ENCODE measurements at places on chromosomes 16 and 17.
A peak's percentile ranks its signal among the peaks of the same experiment; 100 is the strongest.

DNA sequence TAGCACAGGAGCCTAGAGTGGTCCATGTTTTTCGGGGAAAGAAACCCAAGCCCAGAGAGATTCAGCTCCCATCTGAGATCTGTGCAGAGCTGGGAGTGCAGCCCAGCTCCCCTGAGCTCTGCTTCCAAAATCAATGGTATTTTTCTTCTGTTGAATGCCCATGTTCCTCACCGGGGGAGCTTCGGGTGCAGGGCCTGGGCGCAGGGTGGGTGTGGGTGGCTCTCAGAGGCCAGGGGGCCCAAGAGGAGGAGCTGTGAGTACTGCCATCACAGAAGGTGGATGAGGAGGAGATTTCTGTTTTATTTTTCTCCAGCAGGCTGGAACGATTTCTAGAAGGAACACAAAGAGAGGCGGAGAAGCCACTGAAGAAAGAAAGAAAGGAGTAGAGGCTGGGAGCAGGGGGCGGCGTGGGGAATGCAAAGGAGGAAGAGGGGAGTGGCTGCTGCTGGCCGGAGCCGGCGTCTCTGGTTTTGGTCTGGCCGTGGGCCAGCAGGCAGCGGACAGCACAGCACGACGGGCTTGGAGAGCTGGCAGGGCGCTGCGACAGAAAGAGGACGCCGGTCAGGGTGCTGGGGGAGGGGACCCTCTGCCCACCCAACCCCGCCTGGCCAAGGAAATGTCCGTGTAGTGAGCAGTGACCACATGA is 76.2 kb upstream of the KSR1 start:
- no peak overlapping the region for H3K4me3 ChIP-seq
- H3K27me3 ChIP-seq: no peaks in the 10 kb centered on the region
- H3K36me3 ChIP-seq: no peaks in the 10 kb centered on the region
- peak overlapping the region; percentile 78 for H3K27ac ChIP-seq

GRCh38 chr16:4709481-4709880 is 16.1 kb downstream of the NUDT16L1 start:
- H3K27ac ChIP-seq: no peak overlapping the region
- H3K4me3 ChIP-seq: no peak overlapping the region
- no peaks in the 10 kb centered on the region for H3K27me3 ChIP-seq
- no peaks in the 10 kb centered on the region for H3K36me3 ChIP-seq
- H3K4me1 ChIP-seq: no peaks in the 10 kb centered on the region
- DNase-seq: no peak

DNA sequence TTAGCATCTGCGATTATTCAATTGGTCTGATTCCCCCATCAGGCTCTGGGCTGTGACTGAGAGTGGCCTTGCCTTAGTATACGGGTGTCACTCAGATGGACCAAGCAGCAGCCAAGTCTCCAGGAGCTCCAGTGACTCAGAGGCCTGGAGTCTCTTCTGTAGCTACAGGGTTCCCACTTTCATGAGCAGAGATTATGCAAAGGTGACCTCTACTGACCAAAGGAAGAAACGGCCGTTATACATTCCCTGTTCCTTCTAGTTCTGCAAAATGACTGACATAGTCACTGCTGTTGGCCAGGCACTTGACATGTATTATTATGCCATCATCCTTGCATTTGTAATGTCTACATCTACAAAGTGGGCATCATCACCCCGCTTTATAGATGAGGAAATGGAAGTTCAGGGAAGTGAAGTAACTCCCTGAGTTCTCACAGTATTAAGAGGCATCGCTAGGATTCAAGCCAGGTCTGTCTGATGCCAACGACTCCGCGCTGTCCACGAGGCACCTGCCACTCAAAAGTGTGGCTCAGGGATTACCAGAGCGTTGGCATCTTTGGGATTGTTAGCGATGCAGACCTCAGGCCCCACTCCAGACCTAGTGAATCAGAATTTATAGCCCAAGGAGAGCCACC is 23.3 kb downstream of the SLC38A7 start:
- H3K27me3 ChIP-seq: no peaks in the 10 kb centered on the region
- no peak overlapping the region for H3K4me3 ChIP-seq
- no peak overlapping the region for H3K27ac ChIP-seq
- no peaks in the 10 kb centered on the region for H3K36me3 ChIP-seq
- peaks cover 4% of the 10 kb centered on the region for H3K4me1 ChIP-seq

- no peaks in the 10 kb centered on the region for H3K36me3 ChIP-seq
- DNase-seq: no peak
- peak overlapping the region; percentile 40 for H3K27ac ChIP-seq
- H3K4me3 ChIP-seq: no peak overlapping the region
- H3K27me3 ChIP-seq: no peaks in the 10 kb centered on the region
Measured at GRCh38 chr16:14043278-14043677, 27.8 kb upstream of the MRTFB start.

DNA sequence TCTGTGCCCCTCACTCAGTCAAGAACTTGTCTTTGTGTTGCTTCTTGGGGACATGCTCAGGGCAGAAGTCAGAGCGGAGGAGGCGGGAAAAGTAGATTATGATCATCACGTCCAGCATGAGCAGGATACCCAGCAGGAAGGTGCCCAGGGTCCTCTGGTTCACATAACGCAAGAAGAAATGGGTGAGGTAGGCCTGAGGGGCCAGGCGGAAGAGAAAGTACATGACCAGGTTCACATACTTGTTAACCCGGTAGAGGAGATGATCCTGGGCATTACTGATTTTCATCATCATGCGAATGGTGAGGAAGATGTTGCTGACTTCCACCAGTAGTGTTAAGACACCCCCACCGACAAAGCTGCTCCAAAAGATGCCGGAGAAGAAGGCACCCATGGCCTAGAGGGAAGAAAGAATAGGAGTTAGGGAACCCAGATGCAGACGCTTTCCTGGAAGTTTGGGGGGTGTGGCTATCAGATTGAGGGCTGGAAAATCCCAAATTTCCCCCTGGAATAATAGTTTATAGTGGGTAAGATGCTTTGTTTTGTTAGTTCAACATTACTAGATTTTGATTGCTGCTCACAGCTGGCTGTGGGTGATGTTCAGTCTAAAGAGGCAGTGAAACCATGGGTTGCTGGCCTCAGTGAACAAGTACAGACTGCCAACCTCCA is 1.4 kb downstream of the TLCD1 start:
- peaks cover 32% of the 10 kb centered on the region for H3K4me1 ChIP-seq
- no peak for DNase-seq
- no peaks in the 10 kb centered on the region for H3K27me3 ChIP-seq
- no peak overlapping the region for H3K4me3 ChIP-seq
- H3K36me3 ChIP-seq: no peaks in the 10 kb centered on the region

DNA sequence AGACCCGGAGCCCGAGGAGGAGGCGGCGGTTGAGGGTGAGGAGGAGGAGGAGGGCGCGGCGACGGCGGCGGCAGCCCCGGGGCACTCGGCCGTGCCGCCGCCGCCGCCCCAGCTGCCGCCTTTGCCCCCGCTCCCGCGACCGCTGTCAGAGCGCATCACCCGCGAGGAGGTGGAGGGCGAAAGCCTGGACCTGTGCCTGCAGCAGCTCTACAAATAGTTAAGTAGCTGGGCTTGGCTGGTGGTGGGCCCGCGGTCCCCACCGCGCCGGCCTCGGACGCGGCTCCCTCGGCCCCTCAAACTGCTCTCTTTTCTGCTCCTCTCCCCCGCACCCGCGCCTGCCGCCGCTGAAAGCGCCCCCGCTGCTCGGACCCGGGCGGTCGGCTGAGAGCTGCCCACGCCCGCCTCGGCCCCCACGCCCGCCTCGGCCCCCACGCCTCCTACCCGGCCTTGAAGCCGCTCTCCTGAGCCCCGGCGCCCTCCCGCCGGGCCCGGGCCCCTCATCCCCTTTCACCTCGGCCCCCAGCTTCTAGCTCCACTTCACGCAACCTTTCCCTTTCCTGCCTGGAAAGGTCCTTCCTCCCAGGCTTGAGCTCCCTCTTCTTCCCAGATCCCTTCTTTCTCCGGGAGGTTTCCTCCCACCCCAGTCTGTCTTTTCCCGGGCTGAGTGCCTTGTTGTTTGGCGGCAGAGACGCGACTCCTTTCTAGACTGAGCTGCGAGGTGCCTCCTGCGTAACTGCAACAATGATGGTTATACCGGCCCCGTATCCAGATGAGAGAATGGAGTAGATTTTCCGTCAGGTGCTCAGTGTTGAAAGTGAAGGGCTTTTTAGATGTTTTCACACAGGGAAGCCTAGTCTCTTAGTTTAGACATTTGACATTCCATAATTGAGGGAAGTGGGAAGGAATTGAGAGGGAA is 850 bp downstream of the PPM1E start:
- peak overlapping the region; percentile 79 for H3K4me3 ChIP-seq
- H3K4me1 ChIP-seq: peaks cover 5% of the 10 kb centered on the region
- H3K27ac ChIP-seq: no peak overlapping the region
- DNase-seq: peak; percentile 21
- peaks cover 66% of the 10 kb centered on the region for H3K27me3 ChIP-seq
- no peaks in the 10 kb centered on the region for H3K36me3 ChIP-seq

DNA sequence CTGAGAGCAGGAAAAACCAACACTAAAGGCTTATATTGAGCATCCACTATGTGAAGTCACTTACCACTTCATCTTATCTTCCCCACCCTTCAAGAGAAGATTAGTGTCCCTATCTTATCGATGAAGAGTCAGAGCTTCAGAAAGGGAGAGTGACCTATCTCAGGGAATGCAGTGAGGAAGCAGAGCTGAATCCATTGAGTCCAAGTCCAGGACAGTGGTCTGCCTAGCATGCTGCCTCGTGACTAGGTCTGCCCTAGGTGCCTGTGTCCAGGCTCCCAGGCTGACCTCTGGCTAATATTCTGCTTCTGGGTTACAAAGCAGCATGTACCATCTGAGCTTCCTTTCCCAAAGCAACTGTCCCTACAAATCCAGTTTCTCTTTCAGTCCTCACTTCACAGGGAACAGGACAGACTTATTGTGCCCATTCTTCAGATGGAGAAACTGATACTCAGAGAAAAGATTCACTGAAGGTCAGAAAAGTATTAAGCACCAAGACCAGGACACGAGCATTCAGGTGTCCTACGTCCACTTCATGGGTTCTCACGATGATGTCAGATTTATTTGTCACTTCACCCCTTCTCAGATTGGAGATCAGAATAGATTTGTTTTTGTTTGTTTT is 13.3 kb upstream of the FZD2 start:
- H3K27ac ChIP-seq: peak overlapping the region; percentile 91
- no peak for DNase-seq
- H3K4me1 ChIP-seq: peaks cover 69% of the 10 kb centered on the region
- no peaks in the 10 kb centered on the region for H3K27me3 ChIP-seq

DNA sequence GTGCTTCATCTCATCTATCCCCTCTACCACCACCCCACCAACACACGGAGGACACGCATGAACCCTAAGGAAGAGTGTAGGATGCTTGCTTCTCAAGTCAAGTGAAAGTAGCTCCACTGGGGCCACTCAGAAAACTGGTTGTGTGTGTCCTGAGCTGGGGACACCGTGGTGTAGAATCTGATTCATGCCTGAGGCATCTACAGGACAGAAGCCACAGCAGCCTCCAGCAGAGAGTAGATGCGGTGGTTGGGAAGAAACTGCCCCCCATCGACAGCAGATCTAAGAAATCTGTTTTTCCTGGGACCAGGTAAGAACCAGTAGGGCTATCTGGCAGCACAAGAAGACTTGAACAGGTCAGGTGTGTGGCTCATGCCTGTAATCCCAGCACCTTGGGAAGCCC is 51.9 kb upstream of the HLF start:
- no peak overlapping the region for H3K4me3 ChIP-seq
- no peak for DNase-seq
- H3K27ac ChIP-seq: no peak overlapping the region
- H3K27me3 ChIP-seq: no peaks in the 10 kb centered on the region

DNA sequence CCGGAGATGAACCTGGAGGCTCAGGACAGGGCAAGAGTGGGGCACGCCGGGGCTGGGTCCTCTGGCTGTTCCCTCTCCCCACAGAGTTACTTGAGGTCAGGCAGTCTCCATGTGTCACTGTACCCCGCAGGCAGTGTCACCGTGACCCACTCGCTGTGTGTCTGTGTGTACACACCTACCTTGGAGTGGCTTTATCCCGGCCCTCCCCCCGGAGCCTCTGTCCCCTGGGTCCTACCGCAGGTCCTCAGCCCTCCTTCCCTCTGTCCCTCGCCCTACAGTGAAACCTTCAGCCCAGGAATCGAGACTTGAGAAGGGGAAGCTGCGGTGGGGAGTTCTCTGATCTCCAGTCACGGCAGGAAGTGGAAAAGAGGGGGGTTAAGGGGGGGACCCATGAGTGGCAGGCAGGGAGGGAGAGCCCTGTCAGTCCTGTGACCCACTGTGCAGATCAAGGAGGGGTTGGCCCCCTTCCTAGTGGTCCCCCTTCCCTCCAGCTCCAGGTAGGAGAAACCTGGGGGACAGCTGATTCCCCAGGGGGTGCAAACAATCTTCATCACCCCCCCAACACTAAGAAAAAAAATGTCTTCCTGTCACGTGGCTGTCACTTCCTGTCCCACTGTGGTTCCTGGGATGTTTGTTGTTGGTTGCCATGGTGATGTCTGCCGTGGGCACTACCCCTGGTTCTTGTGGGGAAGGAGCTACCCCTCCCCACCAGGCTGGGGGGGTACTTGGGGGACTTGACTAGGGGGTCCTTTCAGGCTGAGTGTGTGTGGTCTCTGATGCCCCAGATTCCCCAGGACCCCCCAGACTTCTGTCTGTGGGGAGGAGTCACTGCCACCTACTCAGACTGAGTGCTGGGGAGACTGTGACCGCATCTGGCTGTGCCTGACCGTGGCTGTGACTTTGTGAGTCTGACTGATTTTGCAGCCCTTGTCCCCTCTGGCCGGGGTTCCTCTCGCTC is 13.7 kb downstream of the RARA start:
- peaks cover 74% of the 10 kb centered on the region for H3K4me1 ChIP-seq
- H3K36me3 ChIP-seq: no peaks in the 10 kb centered on the region
- DNase-seq: peak; percentile 67
- no peak overlapping the region for H3K4me3 ChIP-seq

- no peak overlapping the region for H3K4me3 ChIP-seq
- H3K36me3 ChIP-seq: no peaks in the 10 kb centered on the region
- H3K27ac ChIP-seq: no peak overlapping the region
- H3K27me3 ChIP-seq: no peaks in the 10 kb centered on the region
- peaks cover 4% of the 10 kb centered on the region for H3K4me1 ChIP-seq
Measured at GRCh38 chr16:27228045-27228444, 24.7 kb downstream of the KDM8 start.

DNA sequence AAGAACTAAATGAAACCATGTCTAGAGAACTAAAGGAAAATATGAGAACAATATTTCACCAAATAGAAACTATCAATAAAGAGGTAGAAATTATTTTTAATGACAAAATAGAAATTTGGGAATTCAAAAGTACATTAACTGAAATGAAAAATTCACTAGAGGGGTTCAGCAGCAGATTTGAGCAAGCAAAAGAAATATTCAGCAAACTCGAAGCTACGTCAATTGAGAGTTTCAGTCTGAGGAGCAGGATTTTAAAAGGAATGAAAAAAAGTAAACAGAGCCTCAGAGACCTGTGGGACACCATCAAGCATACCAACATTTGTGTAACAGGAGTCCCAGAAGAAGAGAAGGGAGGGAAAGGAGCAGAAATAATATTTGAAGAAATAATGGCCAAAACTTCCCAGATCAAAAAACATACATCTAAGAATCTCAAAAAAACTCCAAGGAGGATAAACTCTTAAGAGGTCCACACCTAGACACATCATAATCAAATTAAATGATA is 38.3 kb downstream of the ZFP90 start:
- no peak overlapping the region for H3K4me3 ChIP-seq
- no peaks in the 10 kb centered on the region for H3K27me3 ChIP-seq
- H3K27ac ChIP-seq: no peak overlapping the region
- no peaks in the 10 kb centered on the region for H3K4me1 ChIP-seq
- no peaks in the 10 kb centered on the region for H3K36me3 ChIP-seq

GRCh38 chr17:44221862-44222111 is 2.3 kb upstream of the UBTF start:
- H3K4me3 ChIP-seq: peak overlapping the region; percentile 79
- H3K36me3 ChIP-seq: no peaks in the 10 kb centered on the region
- no peak for DNase-seq
- H3K27ac ChIP-seq: peak overlapping the region; percentile 100
- peaks cover 22% of the 10 kb centered on the region for H3K4me1 ChIP-seq

Measured in hepatocyte (in vitro differentiated cells).